ENCODE measurements at places on chromosomes 3 and 15. TPM values are rescaled to one million over a fixed set of nuclear protein-coding genes. Genes with fewer than 3 reads are reported as not detected.

- DNase-seq: no peak
These were observed 18.4 kb downstream of the ILDR1 start for GRCh38 chr3:122003606-122004005.

- DNase-seq: no peak
These were observed 44.8 kb upstream of the HES1 start for GRCh38 chr3:194091141-194091540.

Gene MNS1
- 0.18 TPM for total RNA-seq

- DNase-seq: no peak
These were observed 622.8 kb upstream of the AGTR1 start for GRCh38 chr3:148074946-148075345.

Gene IGSF10
- total RNA-seq: 0.06 TPM

DNA sequence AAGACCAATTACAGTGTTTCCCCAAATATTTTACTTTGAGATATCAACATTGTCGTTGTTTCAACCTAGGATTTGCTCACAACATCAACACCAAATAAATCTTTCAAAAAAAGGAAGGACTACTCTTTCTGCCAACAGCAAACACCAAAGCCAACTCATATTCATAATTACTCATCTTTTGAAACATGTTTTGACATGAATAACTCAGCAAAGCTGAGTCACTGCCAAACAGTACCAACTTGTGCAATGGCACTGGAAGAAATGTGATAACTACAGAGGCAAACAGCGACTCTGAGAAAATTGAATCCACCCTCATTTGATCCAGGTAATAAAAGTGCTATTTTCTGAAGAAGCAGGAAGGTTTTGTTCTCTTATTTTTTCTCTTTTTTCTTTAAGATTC, 67.2 kb downstream of the PEX5L start:
- DNase-seq: no peak

- no peak for DNase-seq
These were observed 86.3 kb upstream of the PRICKLE2 start for GRCh38 chr3:64311424-64312061.

DNA sequence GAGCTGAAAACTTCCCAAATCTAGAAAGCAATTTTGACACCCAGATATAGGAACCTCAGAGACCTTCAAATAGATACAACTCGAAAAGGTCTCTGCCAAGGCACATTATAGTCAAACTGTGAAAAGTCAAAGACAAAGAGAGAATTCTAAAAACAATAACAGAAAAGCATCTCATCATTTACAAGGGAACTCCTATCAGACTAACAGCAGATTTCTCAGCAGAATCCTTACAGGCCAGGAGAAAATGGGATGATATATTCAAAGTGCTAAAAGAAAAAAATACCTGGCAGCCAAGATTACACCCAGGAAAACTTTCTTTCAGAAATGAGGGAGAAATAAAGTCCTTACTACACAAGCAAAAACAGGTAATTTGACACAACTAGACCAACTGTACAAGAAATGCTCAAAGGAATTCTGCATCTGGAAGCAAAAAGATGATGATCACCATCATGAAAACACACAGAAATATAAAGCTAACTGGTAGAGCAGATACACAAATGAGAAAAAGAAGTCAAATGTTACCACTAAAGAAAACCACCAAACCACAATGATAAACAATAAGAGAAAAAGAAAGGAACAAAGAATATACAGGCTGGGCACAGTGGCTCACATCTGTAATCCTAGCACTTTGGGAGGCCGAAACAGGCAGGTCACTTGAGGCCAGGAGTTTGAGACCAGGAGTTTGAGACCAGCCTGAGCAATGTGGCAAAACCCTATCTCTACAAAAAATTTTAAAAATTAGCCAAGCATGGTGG, 50.4 kb downstream of the ADAM10 start:
- DNase-seq: no peak

DNA sequence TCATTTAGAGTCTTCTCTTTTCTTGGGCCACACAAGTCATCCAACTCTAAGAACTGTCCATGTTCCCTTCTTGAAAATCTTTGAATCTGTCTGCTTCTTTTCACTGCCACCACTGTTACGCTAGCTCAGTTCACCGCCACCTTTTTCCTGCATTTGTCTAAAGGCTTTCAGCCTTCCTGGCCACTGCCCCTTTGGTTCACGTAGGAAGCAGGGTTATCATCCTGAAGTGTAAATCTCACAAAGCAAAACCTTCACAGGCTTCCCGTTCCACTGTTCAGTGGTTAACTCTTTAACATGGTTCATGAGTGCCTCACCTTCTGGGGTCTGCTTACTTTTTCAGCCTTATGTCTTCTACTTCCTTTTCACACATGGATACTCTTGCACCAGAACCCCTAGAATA, 26.3 kb upstream of the CCDC39 start:
- DNase-seq: no peak

Gene PPP1R14D
- total RNA-seq: not detected

Gene ITIH1
- total RNA-seq: 1,230 TPM

- no peak for DNase-seq
These were observed 12.0 kb upstream of the ACAD9 start for GRCh38 chr3:128867200-128868125.

- no peak for DNase-seq
These were observed 40.1 kb upstream of the RASGRF1 start for GRCh38 chr15:79130535-79131130.

Gene CCR2
- total RNA-seq: 1.5 TPM

GRCh38 chr3:23096041-23096440, 107.1 kb upstream of the UBE2E2 start:
- no peak for DNase-seq

DNA sequence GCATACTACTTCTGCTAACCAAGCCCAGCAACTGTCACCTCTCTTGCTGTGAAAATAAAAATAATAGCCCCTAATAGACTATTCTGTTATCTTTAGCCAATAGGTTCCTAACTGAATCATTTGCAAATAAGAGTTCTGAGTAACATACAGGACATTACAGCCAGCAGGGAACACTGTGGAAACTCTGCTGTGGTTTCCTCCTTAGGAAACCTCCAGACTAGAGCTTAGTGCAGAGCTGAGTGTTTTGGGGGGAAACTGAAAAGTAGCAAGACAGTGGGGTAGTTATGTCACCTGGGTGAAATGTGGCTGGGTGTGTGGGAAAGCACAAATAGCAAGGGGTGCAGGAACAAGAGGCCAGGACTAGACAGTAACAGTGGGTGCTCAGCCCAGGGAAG, 32.4 kb downstream of the DZIP1L start:
- DNase-seq: no peak

Gene GHSR
- not detected for total RNA-seq

GRCh38 chr3:44555723-44556122, 730 bp downstream of the ZKSCAN7 start:
- DNase-seq: no peak

DNA sequence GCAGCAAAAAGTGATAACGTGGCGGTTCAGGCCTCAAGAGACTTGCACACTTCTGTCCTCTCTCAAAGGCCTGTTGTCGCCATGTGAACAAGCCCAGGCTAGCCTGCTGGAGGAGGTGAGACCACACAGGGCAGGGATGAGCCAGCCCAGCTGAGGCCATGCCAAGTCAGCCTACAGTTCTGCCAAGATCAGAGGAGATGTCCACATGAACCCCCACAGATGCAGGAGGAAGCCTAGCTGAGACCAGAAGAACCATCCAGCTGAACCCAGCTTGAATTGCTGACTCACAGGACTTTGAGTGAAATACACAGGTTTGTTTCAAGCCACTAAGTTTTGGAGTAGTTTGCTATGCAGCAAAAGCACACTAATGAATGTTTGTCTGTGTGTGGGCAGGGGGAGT, 50.3 kb upstream of the SEC13 start:
- DNase-seq: no peak

DNA sequence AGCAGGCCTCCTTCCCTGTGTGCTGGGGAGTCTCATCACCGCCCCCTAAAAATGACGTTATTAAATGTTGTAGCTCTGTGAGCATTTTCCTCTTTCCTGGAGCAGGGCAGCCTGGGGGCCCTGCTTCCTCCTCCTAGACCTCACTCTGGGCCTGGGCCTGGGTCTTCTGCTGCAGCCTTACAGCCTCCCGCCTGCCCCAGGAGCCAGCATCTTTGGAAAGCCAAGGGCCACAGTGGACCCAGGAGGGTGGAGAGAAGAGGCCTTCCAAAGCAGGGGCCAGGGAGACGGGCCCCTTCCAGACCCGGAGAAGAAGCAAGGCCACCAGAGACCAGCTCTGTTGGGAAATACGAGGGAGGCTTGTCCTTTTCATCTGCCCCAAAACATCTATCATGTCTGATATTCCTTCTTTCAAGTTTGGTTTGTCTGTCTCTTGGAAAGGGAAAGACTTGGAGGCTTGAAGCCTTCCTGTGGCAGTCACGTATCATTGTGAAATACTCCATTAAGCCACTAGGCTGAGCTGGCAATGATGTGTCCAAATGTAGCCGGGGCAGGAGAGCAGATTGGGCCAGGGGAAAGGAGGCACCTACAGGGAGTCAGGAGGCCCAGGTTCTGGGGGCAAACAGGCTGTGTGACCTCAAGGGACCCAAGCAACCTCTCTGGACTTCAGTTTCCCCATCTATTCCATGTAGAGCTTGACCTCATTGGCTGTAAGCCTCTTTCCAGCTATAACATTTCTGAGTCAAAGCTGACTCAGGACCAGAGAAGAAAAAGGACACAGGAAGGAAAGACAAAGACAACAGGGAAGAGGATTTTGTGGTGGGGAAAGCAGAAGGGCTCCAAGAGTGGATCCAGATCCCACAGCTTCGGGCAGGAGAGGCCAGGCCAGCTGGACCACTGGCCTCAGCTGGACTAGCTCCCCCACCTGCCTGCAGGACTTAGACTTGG, 31.1 kb downstream of the CYP11A1 start:
- no peak for DNase-seq

DNA sequence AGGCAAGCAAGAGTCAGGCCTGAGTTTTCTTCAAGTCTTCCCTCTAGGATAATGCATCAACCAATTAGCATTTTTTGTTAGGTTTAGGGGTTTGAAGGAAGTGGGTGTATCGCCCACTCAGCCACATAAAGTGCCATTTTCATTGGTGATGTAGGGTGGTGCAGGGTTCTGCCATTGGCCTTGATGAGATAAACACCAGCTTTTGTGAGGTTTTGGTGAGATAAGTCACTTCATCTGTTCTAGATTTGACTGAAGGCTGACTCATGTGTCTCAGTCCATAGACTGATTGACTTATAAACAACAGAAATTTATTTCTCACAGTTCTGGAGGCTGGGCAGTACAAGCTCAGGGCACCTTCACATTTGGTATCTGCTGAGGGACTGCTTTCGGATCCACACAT, 84.5 kb upstream of the C3orf80 start:
- no peak for DNase-seq

DNA sequence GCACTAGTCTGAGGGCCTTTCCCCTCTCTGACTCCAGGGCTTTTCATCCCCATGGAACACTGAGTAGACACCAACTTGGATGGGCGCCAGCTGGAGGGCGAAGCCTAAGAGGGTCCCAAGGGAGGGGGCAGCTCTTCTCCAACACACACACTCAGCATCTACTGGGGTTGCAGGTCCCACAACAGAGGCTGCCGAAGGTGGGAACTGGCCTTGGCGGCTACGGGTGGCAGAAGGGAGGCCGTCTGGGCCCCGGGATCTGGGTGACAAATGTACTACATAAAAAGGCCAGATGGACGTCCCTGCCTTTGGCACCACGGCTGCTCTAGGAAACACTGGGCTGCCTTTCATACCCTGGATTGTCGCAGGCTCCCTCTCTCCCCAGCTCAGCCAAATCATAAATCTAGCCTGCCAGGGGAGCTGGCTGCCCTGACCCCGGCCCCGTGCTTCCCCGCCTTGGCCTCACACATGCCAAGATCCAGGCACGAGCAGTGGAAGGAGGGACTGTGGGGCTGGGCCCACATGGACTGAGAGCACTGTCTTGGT, 31.5 kb downstream of the SEMA5B start:
- no peak for DNase-seq

DNA sequence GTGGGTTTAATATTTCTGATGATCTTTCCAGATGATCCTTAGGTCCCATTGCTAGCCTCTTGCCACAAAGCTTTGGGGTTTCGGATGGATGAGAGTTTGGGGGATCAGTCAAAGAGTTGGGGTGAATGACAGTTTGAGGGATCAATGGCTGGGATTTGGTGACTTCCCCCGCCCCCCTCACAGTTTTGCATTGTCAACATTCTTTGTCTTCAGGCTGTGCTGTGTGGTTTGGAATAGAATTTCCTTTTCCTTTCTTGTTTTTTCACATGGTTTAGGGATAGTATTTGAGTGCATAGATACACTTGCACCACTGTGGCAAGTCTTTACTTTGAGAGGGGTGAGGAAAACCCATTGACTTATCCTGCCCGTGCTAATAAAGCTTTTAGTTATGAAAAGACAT, 14.3 kb downstream of the MEF2A start:
- DNase-seq: no peak

DNA sequence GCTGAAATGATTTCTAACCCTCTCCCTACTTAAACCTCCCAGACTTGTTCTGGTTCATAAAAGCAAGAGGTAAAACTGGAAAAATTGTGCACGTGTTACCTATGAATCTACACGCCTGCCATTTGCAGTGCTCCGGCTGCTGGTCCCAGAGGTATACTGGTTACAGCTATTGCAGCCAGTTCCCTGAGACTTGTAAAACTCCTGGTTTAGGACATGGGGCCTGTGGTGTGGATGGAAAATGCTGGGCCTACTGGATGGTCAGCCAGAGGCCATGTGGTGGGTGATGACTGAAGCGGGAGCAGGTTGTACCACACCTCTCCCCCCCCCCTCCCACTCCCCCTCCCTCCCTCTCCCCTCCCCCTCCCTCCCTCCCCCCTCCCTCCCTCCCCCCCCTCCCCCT, 45.0 kb downstream of the SENP2 start:
- no peak for DNase-seq

DNA sequence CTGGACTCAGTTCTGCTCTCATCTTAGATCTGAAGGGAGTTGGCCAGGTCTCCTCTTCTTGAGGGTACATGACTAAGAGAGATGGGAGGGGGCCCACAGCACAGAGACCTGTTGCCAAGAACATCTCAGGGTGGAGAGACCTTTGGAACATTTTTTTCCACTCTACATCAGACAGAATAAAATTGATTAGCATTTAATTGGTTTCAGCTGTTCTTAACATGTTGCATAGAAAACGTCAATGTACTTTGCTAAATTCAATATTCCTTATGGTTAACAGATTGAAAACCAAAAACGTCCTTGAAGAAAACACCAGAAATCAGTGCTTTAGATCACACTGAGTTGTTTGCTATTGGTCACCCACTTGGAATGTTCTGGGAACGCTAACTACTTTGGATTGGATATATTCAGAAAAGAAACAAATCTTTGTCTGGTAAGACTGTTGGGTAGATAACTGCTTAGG, 36.4 kb upstream of the FSTL1 start:
- no peak for DNase-seq

GRCh38 chr3:45715945-45716344, 26.7 kb downstream of the SACM1L start:
- no peak for DNase-seq

GRCh38 chr3:133412183-133413132, 12.6 kb downstream of the BFSP2 start:
- DNase-seq: no peak

Gene CD200R1
- 1.4 TPM for total RNA-seq

Gene OSTN
- total RNA-seq: not detected

GRCh38 chr15:62773369-62774165, 269.0 kb upstream of the TPM1 start:
- DNase-seq: no peak

Gene SUCNR1
- 1.7 TPM for total RNA-seq

- DNase-seq: no peak
These were observed 10.9 kb downstream of the RTP1 start for GRCh38 chr3:187208159-187208558.

Gene NR1D2
- 34.8 TPM for total RNA-seq
